AG20443 (cell line): ENCODE measurements at places on chromosomes 1 and 21.

DNA sequence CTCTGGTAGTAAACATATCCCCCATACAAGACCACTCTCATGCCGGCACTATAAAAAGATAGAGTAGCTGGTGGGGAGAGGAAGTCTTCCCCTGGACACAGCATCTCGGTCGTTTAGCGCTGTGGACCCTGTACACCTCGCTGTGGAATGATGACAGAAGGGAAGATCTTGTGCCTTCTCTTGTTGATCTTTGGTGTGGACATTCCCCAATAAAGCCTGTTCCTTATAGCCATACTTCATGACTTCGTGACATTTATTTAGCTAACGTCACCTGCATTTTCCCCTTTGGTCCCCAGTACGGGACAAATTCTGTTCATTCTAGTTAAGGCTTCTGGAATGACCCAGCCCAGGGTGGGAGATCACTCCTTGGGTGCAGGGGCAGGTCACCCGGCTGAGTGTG, 24.9 kb upstream of the MAP10 start:
- no peak for DNase-seq

- no peak for DNase-seq
Observed at GRCh38 chr1:237005674-237006073, 1.4 kb upstream of the MT1HL1 start.

- DNase-seq = no peak
Observed at GRCh38 chr1:40034869-40035268, 5.7 kb upstream of the CAP1 start.

- DNase-seq = no peak
Observed at GRCh38 chr1:193417403-193417802, 231.0 kb upstream of the B3GALT2 start.

DNA sequence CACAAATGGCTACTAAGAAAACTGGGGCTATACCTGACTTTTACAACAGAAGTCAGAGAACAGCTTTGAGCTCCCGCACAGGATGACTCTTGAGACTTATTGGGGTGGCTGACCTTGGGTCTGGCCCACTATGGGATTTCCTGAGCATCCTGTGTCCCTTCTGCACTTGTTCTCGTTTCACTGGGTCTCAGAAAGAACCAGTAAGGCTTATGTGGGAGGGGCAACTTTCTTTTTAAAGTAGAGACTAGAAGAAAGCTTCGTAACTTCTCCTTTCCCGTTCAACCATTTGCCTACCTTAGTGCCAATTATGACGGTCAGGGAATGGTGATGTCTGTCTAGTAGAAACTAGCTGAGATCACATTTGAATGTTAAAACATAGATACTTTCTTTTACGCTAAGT, 59.5 kb upstream of the C1orf105 start:
- DNase-seq = no peak

GRCh38 chr1:36164361-36164760, 8.4 kb downstream of the MAP7D1 start:
- DNase-seq = no peak

- DNase-seq = no peak
Observed at GRCh38 chr1:62247391-62248168, 52.9 kb downstream of the L1TD1 start.

GRCh38 chr21:29308456-29308783, 9.7 kb downstream of the BACH1 start:
- no peak for DNase-seq
